ENCODE measurements at places on chromosomes 12 and 14. TPM values are rescaled to one million over a fixed set of nuclear protein-coding genes. Genes with fewer than 3 reads are reported as not detected.

TROAP gene
- not detected for total RNA-seq

SLC38A4 gene
- 0.54 TPM for total RNA-seq

KRT3 gene
- total RNA-seq: not detected

FGF6 gene
- total RNA-seq: not detected

COCH gene
- 0.16 TPM for total RNA-seq

HVCN1 gene
- 1.4 TPM for total RNA-seq

LIN7A gene
- total RNA-seq: 50.6 TPM

FSCB gene
- total RNA-seq: not detected

ITFG2 gene
- 24.8 TPM for total RNA-seq
